ENCODE measurements at places on chromosomes 5 and 9. TPM values are rescaled to one million over a fixed set of nuclear protein-coding genes. Genes with fewer than 3 reads are reported as not detected.

GRCh38 chr5:38724301-38725030, 121.3 kb upstream of the OSMR start:
- H3K4me1 ChIP-seq, result no peaks in the 10 kb centered on the region
- no peaks in the 10 kb centered on the region for H3K36me3 ChIP-seq
- no peaks in the 10 kb centered on the region for H3K27me3 ChIP-seq
- H3K27ac ChIP-seq, result no peak overlapping the region

Gene KIF4B
- total RNA-seq, result not detected

Gene ADAMTSL1
- total RNA-seq, result 164 TPM

GRCh38 chr5:115458003-115458409, 86.6 kb downstream of the FEM1C start:
- no peaks in the 10 kb centered on the region for H3K27me3 ChIP-seq
- no peak overlapping the region for H3K27ac ChIP-seq
- no peaks in the 10 kb centered on the region for H3K4me1 ChIP-seq
- H3K4me3 ChIP-seq, result no peak overlapping the region
- H3K36me3 ChIP-seq, result no peaks in the 10 kb centered on the region

GRCh38 chr9:129336601-129337331, 158.7 kb upstream of the IER5L start:
- peaks cover 23% of the 10 kb centered on the region for H3K4me1 ChIP-seq
- no peaks in the 10 kb centered on the region for H3K36me3 ChIP-seq
- no peak for DNase-seq
- H3K27me3 ChIP-seq, result no peaks in the 10 kb centered on the region
- peak overlapping the region; percentile 22 for H3K4me3 ChIP-seq

DNA sequence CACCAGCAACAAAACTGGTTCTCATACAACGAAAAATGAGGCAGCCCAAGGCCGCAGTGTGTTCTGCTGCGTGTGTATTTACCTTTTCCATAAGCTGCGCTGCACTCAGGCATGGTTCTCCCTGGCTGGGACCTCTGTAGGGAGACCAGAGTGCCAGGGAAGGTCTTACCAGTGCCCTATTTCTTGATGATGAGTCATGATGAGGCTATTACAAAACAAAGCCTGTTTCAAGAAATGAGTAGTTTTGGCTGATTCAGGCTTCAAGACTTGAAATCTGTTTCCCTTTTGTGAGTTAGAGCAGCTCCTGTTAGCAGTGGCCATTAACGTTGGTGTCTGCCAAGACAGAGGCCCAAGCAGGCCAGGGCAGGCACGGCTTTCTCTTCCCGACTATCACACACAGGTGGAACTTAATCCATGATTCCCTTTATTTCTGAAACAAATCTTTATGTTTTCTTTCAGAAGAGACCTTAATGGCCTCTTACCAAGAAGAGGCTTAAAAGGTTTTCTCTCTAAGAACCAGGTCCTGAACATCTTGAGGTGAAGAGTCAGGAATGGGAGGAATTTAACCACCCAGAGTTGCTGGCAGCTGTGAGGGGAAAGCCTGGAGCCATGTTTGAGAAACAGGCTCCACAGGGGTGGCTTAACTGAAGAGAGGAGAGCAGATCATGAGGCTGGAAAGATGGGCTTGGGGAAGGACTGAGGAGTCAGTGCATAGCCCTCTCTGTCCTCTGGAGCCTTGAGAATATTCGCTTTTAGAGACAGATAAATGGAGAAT, 41.4 kb upstream of the TIFAB start:
- DNase-seq, result no peak
- no peaks in the 10 kb centered on the region for H3K36me3 ChIP-seq
- H3K27me3 ChIP-seq, result peaks cover 4% of the 10 kb centered on the region
- no peaks in the 10 kb centered on the region for H3K4me1 ChIP-seq

Gene GABRG2
- 0.14 TPM for total RNA-seq

Gene ZNF462
- 18.2 TPM for total RNA-seq

GRCh38 chr9:17204611-17205152, 69.8 kb downstream of the CNTLN start:
- H3K4me3 ChIP-seq, result no peak overlapping the region
- no peaks in the 10 kb centered on the region for H3K36me3 ChIP-seq
- no peak for DNase-seq
- H3K4me1 ChIP-seq, result no peaks in the 10 kb centered on the region
- H3K27me3 ChIP-seq, result no peaks in the 10 kb centered on the region

Gene TMC1
- total RNA-seq, result 0.90 TPM

GRCh38 chr9:79089054-79089560, 482.7 kb upstream of the TLE4 start:
- no peak for DNase-seq
- no peak overlapping the region for H3K27ac ChIP-seq
- no peaks in the 10 kb centered on the region for H3K4me1 ChIP-seq

DNA sequence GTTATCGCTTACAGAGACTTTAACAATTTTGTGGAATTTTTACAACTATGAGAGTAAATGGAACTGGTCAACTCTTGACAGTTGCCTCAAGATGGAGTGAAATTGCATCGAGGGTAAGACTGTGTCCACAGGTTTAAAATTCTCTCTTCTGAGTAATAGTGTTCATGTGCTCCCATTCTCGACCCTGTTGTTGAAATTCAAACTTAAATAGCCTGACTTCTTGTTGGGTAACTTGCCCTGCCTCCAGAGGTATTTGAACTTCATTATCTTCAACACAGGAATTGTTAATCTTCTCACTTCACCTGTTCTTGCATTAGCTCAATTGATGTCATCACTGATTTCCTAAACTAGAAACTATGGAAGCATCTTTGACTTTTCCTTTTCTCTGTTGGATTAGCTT, 77.5 kb downstream of the PIP5K1B start:
- H3K27me3 ChIP-seq, result no peaks in the 10 kb centered on the region
- H3K27ac ChIP-seq, result no peak overlapping the region
- no peaks in the 10 kb centered on the region for H3K36me3 ChIP-seq
- H3K4me3 ChIP-seq, result no peak overlapping the region
- no peak for DNase-seq

DNA sequence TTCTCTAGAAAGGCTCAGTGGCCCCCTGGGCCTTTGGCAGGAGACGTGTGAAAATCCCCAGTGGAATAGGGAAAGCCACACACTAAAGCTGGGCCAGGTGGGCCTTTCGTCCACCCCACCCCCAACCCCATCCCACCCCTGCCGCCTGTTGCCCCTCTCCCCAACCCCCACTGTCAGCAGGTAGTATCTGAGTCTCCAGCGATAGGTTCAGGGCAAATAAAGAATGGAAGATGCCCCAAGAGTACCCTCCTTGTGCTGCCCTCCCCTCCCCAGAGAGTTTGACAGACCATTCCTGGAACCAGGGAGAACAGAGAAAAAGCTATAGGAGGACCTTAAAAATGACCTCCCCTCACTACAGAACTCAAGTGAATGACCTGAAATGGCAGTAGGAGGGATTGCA, 36.7 kb upstream of the UBE2D2 start:
- no peaks in the 10 kb centered on the region for H3K27me3 ChIP-seq
- no peak overlapping the region for H3K4me3 ChIP-seq
- H3K27ac ChIP-seq, result no peak overlapping the region
- no peaks in the 10 kb centered on the region for H3K36me3 ChIP-seq

DNA sequence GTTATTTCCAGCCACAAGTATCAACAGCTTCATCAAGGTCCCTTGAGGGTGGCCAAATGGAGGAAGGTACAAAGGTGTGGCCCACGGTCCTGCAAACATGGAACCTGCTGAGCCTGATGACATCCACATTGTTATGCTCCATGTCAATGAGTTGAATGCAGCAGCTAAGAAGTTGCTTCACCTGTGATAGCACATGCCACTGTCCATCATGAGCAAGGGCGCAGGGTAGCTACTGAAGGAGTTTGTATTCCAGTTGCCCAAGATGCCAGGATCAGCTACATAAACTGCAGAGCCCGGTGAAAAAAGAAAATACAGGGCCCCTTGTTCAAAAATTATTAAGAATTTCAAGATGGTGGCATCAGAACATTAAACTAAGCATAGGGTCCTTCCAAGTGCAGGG, 24.2 kb downstream of the LSM11 start:
- H3K27ac ChIP-seq, result no peak overlapping the region
- H3K36me3 ChIP-seq, result no peaks in the 10 kb centered on the region
- no peaks in the 10 kb centered on the region for H3K27me3 ChIP-seq
- H3K4me3 ChIP-seq, result no peak overlapping the region
- no peak for DNase-seq
- H3K4me1 ChIP-seq, result no peaks in the 10 kb centered on the region

DNA sequence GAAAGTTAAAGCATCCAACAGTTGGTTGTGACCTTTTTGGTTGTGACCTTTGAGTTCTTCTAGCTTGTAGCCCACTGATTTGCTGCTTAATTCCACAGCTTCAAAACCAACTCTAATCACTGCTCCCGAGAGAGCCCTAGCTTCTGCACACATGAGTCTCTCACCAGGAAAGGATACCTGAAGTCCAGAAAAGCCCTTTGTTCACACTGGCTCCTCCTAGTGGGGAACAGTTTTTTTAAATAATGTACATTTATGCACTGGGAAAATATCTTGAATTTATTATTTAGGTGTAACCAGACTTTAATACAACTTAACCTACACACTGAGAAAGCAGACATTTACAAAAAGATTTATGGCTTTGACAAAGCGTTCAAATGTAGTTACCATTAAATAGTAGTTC, 120.2 kb upstream of the CCDC152 start:
- DNase-seq, result no peak
- H3K27me3 ChIP-seq, result no peaks in the 10 kb centered on the region
- no peak overlapping the region for H3K4me3 ChIP-seq

DNA sequence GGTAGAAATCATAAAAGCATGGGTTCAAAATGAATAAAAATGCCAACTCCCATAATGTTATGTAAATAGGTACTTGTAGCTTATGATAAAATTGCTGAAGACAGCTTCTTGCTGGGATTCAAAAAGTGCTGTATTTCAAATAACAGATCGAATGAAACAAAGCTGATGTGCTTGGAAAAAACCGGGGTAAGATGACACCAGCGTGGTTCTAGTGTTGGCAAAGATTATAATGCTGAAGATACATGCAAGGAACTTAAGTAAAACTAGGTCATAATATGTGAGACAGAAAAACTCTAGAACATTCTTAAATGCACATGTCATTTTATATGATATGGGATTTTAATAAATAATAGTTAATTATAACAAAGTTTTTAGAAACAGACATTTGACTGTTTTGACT, 44.4 kb upstream of the APC start:
- DNase-seq, result no peak
- H3K36me3 ChIP-seq, result no peaks in the 10 kb centered on the region
- H3K4me1 ChIP-seq, result no peaks in the 10 kb centered on the region
- H3K27me3 ChIP-seq, result no peaks in the 10 kb centered on the region
- no peak overlapping the region for H3K4me3 ChIP-seq
- no peak overlapping the region for H3K27ac ChIP-seq

DNA sequence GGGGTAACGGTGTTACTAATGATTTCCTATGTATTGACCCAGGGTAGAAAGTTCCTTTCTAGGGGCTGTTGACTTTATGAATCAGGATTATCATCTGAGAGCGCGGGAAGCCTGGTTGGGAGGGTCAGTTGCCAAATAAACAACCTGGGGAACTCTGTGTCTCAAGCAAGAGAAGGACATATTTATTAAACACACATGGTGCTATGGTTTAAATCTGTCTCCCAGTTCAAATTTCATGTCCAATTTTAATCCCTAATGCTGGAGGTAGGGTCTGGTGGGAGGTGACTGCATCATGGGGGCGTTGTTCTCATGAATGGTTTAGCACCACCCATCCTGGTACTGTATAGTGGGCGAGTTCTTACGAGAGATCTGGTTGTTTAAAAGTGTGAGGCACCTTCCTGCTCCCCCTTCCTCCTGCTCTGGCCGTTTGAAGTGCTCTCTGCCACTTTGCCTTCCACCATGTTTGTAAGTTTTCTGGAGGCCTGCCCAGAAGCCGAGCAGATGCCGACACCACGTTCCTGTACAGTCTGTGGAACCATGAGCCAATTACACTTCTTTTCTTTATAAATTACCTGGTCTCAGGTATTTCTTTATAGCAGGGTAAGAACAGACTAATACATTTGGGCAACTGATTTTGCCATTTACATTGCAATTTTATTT, 19.7 kb upstream of the GAS1 start:
- no peaks in the 10 kb centered on the region for H3K36me3 ChIP-seq
- H3K4me1 ChIP-seq, result no peaks in the 10 kb centered on the region
- peak overlapping the region; percentile 83 for H3K27ac ChIP-seq
- no peaks in the 10 kb centered on the region for H3K27me3 ChIP-seq
- no peak overlapping the region for H3K4me3 ChIP-seq
- no peak for DNase-seq

GRCh38 chr5:88944751-88945531, 62.0 kb upstream of the MEF2C start:
- no peak overlapping the region for H3K27ac ChIP-seq
- no peaks in the 10 kb centered on the region for H3K27me3 ChIP-seq
- no peaks in the 10 kb centered on the region for H3K4me1 ChIP-seq
- no peak for DNase-seq

DNA sequence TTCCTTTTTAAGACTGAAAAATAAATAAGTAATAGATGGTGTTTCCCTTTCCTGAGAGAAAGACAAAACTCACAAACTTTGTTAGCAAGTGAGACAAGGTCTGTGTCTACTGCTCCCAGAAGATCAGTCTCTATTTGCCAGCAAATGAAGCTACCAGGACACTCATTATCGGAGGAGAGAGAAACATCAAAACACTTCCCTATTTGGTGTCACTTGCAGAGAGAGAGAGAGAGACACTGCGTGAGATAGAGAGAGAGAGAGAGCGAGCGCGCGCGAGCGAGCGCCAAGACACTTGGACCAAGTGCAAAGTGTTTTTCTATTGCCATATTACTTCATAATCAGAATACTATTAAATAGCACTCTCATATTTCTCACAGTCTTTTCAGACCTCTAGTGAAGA, 142.7 kb downstream of the KCNN2 start:
- no peak for DNase-seq
- no peaks in the 10 kb centered on the region for H3K36me3 ChIP-seq
- H3K4me1 ChIP-seq, result no peaks in the 10 kb centered on the region
- no peak overlapping the region for H3K27ac ChIP-seq

Gene C7
- total RNA-seq, result 410 TPM

- peaks cover 13% of the 10 kb centered on the region for H3K4me1 ChIP-seq
- no peaks in the 10 kb centered on the region for H3K27me3 ChIP-seq
- no peaks in the 10 kb centered on the region for H3K36me3 ChIP-seq
- no peak overlapping the region for H3K4me3 ChIP-seq
Measured at GRCh38 chr5:149794041-149794440, 63.9 kb downstream of the PPARGC1B start.

DNA sequence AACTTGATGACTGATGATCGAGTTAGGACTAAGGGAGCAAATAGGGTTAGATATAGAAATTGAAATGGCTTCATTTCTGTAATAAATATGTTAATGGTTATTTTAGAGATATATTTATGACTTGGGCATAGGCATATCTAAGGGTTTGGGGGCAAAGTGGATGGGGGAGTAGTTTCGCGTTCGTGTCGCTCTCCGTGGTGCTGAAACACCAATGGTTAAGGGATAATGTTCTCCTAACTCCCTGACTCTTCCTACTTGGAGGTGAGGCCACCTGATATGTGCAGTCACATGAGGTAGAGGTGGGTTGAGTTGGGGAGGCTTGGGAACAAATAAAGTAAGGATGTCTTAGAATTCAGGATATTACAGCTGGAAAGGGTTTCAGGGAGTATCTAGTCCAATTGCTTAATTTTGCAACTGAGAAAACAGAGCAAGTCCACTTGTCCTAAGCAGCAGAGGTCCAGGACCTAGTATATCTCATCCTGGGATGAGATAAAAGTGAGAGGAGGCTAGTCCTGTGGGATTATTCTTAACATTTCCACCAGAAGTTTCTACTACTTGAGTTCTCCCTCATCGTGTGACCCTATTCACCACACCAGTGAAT, 44.0 kb upstream of the MAP1B start:
- H3K27me3 ChIP-seq, result no peaks in the 10 kb centered on the region
- no peak overlapping the region for H3K27ac ChIP-seq
- no peaks in the 10 kb centered on the region for H3K4me1 ChIP-seq
- H3K36me3 ChIP-seq, result no peaks in the 10 kb centered on the region
- DNase-seq, result no peak

GRCh38 chr5:178398901-178399700, 166.5 kb upstream of the PHYKPL start:
- no peak for DNase-seq
- H3K4me1 ChIP-seq, result no peaks in the 10 kb centered on the region
- no peak overlapping the region for H3K27ac ChIP-seq
